ENCODE measurements at places on chromosomes 5 and 9.

DNA sequence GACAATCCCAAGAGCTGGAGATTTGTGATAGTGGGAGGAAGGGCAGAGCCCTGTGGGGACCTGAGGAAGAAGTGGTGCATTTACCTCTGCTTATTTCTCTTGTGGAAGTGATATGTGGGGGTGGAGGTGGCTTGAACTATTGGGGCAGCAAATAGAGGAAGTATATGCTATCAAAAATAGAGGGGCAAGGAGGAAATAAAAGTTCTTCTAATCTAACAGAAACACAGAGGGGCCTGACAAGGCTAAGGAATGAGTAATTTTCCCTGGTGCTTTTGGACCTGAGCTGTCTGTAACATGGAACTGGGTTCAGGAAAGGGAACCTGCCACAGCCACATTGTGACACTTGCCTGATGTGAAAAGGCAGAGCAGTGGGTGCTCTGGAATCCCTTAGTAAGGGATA is 378.6 kb upstream of the KLF4 start:
- no peak for DNase-seq

DNA sequence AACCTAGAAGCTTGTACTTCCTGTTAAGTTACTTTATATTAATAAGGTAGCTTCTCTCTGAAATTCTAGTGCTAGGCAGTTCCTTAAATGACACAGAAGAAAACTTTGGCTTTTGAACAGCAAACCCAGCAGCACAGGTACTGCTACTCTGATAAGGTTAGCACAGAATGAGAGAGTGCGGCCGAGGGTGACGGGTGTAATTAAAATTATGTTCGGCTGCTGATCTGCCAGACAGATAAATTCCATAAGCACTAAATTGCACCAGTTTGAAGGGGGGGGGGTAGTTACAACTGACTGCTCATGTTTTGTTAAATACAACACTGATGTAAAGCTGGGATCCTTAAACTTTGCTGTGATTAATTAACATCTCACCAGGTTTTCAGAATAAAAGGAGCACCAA is 475.1 kb downstream of the SPOCK1 start:
- no peak for DNase-seq

DNA sequence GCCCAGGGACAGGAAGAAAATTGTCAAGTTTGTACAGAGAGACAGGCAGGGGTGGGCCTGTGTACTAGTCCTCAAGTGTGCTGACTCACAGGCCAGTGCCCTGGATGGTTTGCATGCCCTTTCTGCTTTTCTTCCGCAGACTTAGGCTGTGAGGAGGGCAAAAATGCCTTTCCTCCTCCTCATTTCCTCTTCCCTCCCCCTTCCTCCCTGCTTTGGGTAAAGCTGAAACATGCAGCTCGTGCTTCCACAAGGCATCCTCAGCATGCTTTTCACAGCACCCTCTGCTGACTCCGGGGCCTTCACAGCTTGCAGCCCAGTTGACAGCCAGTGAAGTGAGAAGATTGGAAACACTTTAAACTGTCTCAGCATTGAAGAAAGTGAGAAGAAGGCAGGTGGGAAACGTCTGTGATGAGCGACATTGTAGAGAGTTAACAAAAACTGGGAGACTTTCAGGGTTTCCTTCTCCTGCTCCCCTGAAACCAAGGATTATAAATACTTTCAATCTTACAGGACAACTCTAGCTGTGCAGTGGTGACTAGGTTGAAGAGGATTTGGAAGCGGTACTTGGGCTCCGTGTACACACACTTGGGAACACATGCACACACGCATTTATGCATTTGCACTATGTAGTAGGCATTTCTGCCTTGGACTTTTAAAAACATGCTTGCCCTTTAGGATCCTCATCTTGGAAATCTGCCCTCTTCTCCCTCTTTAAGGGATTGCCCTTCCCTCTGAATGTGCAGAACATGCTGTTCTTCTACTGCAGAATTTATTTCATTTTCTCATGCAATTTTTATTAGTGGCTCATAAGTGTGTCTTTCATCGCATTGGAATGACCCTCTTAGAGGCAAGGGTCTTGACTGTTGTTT is 138.8 kb downstream of the GRIA1 start:
- DNase-seq = peak; percentile 31

GRCh38 chr5:179803651-179804554 is 2.8 kb downstream of the MGAT4B start:
- no peak for DNase-seq

DNA sequence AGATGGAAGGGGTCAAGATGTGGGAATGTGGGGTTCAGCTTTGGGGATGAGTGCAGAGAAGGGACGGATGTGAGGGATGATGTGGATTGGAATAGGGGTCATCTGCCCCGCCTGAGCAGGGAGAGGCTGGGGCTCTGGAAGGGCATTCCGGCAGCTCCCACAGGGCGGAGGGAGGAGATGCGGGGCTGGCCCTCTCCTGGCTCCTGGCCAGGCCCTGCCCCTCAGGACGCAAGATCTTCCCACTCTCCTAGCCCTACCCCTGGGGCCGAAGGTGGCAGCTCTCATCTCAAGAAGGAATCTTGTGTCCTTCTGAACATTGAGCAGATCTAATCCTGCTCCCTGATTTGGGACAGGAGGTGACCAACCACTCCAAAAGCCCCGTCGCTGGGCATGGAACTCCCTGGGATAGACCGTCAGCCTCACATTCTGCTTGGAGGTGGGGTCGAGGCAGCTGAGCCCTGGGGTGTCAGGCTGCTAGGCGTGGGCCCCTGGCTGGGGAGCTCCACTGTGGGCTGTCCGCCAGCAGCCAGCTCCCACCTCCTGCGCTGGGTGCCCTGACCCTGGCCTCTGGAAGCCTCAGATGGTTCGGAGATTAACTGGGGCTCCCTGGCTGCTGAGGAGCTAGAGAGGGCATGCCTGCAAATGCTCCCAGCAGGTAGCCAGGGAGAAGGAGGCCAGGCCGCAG is 125.2 kb downstream of the ZNF354C start:
- DNase-seq = no peak

GRCh38 chr9:95073918-95074317 is 243.6 kb downstream of the FANCC start:
- DNase-seq = no peak

DNA sequence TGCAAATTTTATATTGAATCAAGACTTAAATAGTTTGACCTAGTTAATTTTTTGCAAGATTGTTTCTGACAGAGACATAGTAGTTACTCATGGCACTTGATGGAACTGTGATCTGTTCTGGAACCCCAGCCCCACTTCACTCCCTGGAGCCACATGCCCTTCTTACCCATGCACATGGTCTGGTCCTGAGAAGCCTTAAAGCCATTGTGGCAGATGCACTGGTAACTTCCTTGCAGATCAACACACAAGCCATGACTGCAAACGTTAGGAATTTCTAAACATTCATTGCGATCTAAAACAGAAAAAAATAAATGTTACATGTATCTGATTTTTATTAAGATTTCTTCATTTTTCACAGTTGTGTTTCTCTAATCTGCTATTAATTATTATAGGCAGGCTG is 221.2 kb downstream of the SLC12A2 start:
- no peak for DNase-seq

- no peak for DNase-seq
These were observed 158.1 kb upstream of the IER5L start for GRCh38 chr9:129336130-129336528.

GRCh38 chr9:95666096-95666784 is 149.5 kb upstream of the PTCH1 start:
- no peak for DNase-seq

DNA sequence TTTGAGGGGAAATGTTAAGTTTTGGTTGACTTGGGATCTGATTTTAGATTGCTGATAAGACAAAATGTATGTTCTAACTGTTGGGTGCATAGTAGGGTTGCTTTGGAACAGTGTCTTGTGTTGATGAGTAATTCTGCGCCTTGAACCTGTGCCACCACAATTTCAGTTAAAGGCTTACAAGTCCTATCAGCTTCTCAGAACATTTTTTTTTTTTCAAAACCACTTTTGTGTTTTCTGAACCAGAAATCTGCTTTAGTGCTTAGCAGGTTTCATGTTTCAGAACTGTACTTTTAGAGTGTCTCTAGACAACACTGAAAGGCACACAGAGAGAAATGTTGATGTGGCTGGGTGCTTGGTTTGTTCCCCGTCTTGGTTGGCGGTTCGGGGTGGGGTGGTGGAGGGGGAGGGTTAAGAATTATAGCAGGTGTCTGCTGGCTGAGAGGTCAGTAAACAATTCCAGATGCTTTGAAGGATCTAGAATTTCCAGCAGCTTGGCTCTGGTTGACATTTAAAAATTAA is 84.6 kb downstream of the ANKRD55 start:
- no peak for DNase-seq

- no peak for DNase-seq
These were observed 4.2 kb downstream of the SLC44A1 start for GRCh38 chr9:105248691-105249090.

DNA sequence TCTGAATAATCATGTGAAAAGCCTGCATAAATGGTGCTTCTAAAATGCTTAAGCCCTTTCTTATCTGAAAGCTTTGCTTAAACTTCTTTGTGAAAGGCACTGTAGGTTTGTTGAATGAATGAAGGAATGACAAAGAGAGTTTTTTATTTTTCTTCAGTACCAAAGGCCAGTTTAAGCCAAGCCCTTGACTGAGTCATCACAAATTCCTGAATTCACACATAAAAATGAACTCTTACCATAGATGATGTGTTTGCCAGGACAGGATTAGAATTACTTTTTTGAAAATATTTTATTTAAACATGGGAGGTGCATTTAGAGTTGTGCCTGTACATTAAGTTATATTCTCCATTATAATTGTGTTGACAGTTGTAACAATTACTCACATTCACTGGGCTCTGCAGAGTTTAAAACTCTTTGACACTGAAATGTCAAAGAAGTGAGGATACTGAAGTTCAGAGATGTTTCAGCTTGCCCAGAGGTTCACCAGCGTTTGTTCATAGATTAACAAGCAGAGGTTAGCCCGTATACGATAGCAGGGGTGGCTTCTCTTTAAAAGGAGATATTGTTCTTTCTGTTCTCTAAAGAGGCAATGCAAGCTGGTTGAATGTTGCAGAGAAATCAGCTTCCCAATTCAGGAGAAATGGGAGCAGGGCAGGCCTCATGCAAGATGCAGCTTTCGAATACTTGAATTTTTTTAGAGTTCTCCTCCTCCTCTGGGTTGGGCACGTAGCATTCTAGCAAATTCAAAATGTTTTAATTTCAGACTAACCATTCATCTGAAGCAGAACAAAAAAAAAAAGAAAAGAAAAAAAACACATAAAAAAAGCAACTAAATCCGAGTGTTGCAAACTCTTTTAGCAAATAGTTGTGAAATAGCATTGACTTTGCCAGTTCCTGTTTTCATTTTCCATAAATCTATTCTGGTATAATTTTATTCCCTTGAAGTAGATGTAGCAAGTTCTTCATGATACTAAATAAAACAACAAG is 358.7 kb upstream of the KLF4 start:
- no peak for DNase-seq

DNA sequence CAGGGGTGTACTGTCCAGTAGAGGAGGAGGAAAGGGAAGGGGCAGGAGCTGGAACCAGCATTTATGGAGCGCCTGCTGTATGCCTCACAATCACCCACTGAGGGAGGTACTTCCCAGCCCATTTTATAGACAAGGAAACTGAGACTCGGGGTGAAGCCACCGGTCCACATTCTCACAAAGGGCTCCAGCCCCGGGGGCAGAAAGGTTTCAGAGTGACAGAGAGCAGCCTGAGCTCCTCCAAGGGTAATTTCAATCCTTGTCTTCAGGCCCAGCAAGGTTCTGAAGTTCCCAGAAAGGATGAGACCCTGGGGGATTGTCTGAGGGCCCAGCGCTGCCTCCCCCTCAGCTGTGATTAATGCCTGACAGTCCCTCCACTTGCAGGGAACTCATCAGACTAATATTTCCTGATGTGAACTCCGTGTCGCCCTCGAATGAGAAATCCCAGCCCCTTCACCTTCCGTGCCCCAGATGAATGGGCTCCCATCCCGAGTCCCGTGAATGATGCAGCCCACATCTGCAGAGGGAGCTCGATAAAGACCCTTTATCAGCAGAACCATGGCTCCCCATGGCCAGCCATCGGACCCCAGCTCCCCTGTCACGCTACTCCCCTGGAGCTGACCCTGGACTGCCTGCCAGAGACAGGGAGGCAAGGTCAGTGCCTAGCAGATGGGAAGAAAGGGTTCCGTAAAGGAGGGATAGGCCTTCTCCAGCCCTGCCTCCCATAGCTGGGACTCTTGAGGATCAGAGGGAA is 32.1 kb upstream of the MVB12B start:
- no peak for DNase-seq

GRCh38 chr5:67246546-67247268 is 50.1 kb upstream of the CD180 start:
- DNase-seq = no peak

DNA sequence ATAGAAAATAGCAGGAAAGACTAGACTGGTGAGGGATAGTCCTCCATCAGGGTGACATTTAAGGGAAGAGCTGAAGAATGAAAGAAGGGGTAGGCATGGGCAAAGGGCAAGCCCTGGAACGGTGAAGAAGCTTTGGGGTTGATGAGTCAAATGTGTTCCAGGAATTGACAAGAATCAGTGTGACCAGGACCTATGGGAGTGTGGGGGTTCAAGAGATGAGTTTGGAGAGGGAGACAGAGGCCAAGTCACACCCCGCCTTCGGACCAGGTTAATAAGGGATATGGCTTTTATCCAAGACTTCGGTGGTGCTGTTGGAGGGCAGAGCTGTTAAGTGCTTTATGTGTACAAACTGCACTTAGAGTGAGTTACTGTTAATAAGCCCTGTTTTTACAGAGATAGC is 920 bp downstream of the PMPCA start:
- no peak for DNase-seq

GRCh38 chr5:169095976-169096375 is 205.0 kb downstream of the SLIT3 start:
- DNase-seq = no peak

GRCh38 chr5:12772276-12772675 is 868.0 kb upstream of the CTNND2 start:
- no peak for DNase-seq
